ENCODE measurements at places on chromosomes 1 and 21. TPM values are rescaled to one million over a fixed set of nuclear protein-coding genes. Genes with fewer than 3 reads are reported as not detected.

Gene INSRR
- polyA plus RNA-seq = not detected

Gene SMCP
- not detected for polyA plus RNA-seq

Gene MAEL
- 0.05 TPM for polyA plus RNA-seq

Gene MAB21L3
- not detected for polyA plus RNA-seq

Gene CGN
- 0.37 TPM for polyA plus RNA-seq

Gene CD101
- polyA plus RNA-seq = 0.04 TPM

Gene CYP2J2
- 0.06 TPM for polyA plus RNA-seq

Gene S100A8
- not detected for polyA plus RNA-seq

Gene NCF2
- polyA plus RNA-seq = 0.03 TPM

DNA sequence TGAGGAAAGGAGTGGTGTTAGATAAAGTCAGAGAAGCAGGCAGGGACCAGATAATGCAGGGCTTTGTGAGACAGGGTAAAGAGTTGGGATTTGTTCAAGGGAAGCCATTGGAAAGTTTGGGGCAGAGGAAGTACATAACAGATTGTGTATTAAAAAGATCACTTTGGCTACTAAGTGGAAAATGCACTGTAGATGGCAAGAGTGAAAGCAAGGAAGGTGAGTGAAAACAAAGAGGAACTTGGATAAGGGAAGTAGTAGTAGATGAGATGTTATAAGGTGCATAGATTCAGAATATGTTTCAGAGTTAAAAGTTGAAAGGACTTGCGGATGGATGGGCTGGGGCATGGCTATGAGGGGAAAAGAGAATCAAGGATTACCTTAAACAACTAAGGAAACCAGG, 17.4 kb downstream of the MRPL39 start:
- H3K27ac ChIP-seq = no peak overlapping the region
- H3K4me1 ChIP-seq = no peaks in the 10 kb centered on the region

- DNase-seq = no peak
- no peaks in the 10 kb centered on the region for H3K36me3 ChIP-seq
- no peaks in the 10 kb centered on the region for H3K27me3 ChIP-seq
- H3K4me1 ChIP-seq = peaks cover 29% of the 10 kb centered on the region
- H3K4me3 ChIP-seq = no peak overlapping the region
These were observed 295.2 kb downstream of the DISC1 start for GRCh38 chr1:231921646-231922345.

GRCh38 chr1:209720326-209720725, 15.7 kb downstream of the HSD11B1 start:
- no peak for DNase-seq
- no peak overlapping the region for H3K27ac ChIP-seq
- peaks cover 5% of the 10 kb centered on the region for H3K27me3 ChIP-seq
- H3K4me1 ChIP-seq = no peaks in the 10 kb centered on the region
- H3K36me3 ChIP-seq = no peaks in the 10 kb centered on the region

DNA sequence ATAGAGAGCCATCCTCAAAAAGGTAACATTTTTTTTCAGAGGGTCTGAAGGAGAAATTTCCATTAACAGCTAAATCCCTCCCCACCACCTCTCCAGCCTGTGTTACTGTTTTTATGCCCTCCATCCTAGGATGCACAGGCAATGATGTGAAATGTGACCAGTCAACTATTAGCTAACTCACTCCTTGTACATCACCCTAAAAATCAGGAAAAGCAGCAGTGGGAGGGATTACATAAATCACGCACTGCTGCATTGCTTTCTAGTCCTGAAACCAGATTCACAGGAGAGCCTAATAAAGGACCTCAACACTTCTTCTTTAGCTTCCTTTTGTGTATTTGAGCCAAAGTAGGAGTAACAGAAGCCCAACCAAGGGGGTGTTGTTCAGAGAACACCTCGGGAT, 66.3 kb downstream of the LMO4 start:
- H3K27ac ChIP-seq = no peak overlapping the region
- peaks cover 5% of the 10 kb centered on the region for H3K4me1 ChIP-seq
- H3K36me3 ChIP-seq = no peaks in the 10 kb centered on the region
- DNase-seq = no peak

GRCh38 chr1:156896490-156897033, 3.0 kb downstream of the PEAR1 start:
- H3K27ac ChIP-seq = peak overlapping the region; percentile 95
- no peak overlapping the region for H3K4me3 ChIP-seq
- peak; percentile 80 for DNase-seq
- peaks cover 69% of the 10 kb centered on the region for H3K4me1 ChIP-seq
- H3K27me3 ChIP-seq = no peaks in the 10 kb centered on the region

DNA sequence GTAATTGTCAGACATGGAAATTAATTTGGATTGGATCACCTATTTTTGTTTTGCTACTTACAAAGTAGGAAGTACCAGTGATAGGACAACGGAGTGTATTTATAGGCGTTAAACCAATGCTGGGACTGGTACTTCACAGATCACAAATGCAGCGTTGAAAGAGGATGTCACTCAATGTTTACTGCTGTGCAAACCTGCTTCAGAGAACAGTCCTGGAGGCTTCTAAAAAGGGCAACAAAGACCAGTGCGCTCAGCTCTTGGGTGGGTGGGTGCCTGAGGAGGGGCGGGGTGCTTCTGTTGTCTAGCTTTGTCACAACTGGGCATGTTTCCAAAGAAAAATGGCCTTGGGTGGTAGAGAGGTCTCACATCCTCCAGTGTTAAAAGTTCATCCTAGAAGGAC, 2.1 kb downstream of the C1orf21 start:
- no peak overlapping the region for H3K27ac ChIP-seq
- no peak overlapping the region for H3K4me3 ChIP-seq
- no peak for DNase-seq
- H3K36me3 ChIP-seq = no peaks in the 10 kb centered on the region
- H3K4me1 ChIP-seq = peaks cover 15% of the 10 kb centered on the region

GRCh38 chr1:172895050-172895460, 155.7 kb downstream of the TNFSF18 start:
- no peaks in the 10 kb centered on the region for H3K27me3 ChIP-seq
- DNase-seq = peak; percentile 85
- peak overlapping the region; percentile 65 for H3K27ac ChIP-seq

DNA sequence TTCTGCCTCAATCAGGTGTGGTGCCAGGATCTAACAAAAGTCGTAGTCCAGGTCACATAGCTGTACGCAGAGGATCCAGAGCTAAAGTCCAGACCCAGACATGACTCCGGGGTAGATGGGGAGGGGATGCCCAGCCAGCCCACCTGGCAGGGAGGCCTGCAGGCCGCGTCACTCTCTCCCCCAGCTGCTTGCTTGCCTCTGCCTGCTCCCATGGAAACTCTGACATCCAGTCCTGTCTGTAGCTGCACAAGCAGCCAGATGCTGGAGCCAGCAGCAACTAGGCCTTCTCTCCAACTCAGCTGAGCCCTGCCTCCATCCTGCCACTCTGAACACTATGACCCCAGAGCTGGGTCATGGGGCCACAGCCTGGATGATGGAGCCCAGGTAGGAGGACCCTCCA, 8.1 kb downstream of the COL8A2 start:
- no peak overlapping the region for H3K4me3 ChIP-seq
- no peaks in the 10 kb centered on the region for H3K4me1 ChIP-seq
- no peak overlapping the region for H3K27ac ChIP-seq
- no peaks in the 10 kb centered on the region for H3K27me3 ChIP-seq
- no peak for DNase-seq

GRCh38 chr1:56267611-56268010, 311.8 kb downstream of the PLPP3 start:
- DNase-seq = no peak
- no peaks in the 10 kb centered on the region for H3K36me3 ChIP-seq
- H3K4me3 ChIP-seq = no peak overlapping the region
- no peaks in the 10 kb centered on the region for H3K4me1 ChIP-seq
- no peaks in the 10 kb centered on the region for H3K27me3 ChIP-seq

- no peak overlapping the region for H3K27ac ChIP-seq
- H3K4me1 ChIP-seq = no peaks in the 10 kb centered on the region
- DNase-seq = no peak
- no peaks in the 10 kb centered on the region for H3K36me3 ChIP-seq
These were observed 6.2 kb downstream of the ERO1B start for GRCh38 chr1:236275586-236275985.

- no peak overlapping the region for H3K27ac ChIP-seq
- no peak overlapping the region for H3K4me3 ChIP-seq
- no peaks in the 10 kb centered on the region for H3K27me3 ChIP-seq
- H3K36me3 ChIP-seq = no peaks in the 10 kb centered on the region
These were observed 107.2 kb upstream of the MARK1 start for GRCh38 chr1:220420726-220421125.

DNA sequence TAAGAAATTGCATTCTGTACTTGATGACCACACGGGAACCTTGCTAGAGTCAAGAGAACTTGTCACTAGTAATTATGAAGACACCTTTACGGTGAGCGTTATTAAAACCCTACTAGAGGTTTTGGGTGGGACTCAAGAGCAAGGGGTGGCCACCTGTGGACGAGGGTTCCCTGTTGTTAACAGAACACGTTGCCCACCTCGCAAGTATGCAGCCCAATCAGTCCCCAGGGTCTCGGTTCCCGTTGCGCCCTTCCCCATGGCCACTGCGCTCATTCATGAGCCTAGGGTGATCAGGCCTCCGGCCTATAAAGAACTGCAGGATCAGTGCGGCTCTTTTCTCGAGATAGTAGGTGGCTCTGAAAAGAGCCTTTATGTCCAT, 30.2 kb upstream of the RNF187 start:
- H3K4me1 ChIP-seq = peaks cover 18% of the 10 kb centered on the region
- H3K27me3 ChIP-seq = peaks cover 10% of the 10 kb centered on the region
- H3K36me3 ChIP-seq = no peaks in the 10 kb centered on the region
- peak overlapping the region; percentile 71 for H3K4me3 ChIP-seq
- DNase-seq = no peak

DNA sequence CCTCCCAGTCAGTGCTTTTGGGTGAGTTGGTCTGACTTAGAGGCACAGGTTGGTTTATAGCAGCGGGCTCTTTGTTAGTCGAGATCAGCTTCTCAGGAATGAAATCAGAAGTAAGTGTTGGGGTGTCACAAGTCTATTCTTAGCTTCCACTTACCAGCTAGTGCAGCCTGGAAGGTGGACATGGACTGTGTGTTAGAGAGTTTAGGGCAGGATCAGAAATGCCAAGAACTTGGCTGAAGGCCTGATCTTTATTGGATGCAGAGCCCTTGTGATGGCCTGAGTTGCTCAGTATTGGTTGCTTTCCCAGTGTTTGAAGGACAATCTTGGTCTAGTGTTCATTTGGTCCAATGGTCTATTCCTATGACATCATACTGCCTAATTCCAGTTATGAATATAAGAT, 377.0 kb upstream of the USP24 start:
- no peaks in the 10 kb centered on the region for H3K36me3 ChIP-seq
- H3K27me3 ChIP-seq = no peaks in the 10 kb centered on the region
- H3K27ac ChIP-seq = no peak overlapping the region
- H3K4me3 ChIP-seq = no peak overlapping the region
- no peaks in the 10 kb centered on the region for H3K4me1 ChIP-seq

DNA sequence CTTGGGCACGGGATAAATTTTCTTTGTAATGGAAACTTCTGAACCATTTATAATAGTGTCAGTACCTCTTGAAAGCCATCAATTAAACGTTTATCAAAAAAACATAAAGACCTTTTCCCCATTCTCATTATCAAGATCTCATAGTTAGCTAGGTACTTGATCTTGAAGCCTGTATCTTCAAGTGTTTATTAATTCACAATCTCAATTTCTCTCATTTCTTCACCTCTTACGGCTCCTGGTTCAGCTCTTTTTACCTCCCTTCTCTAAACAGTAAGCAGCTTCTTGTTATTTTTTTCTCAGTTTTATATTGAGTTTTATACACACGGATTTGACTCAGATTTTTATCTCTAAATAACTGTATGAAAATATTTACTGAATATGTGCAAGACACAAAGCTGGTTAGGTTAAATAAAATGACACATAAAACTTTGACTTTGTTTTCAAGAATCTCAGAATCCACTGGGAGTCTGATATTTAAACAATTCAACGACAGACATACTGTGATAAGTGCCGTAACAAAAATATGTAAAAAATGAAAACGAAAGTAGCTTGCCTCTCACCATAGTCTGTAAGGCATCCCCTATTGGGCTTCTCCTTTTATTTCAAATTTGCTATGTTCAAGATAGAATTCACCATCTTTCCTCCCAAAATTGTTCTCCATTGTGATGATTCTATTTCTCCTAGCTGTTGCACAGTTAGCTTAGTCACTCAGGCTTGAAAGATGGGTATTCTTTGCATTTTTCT, 411.6 kb upstream of the ZRANB2 start:
- DNase-seq = no peak
- no peaks in the 10 kb centered on the region for H3K27me3 ChIP-seq
- no peak overlapping the region for H3K27ac ChIP-seq
- no peaks in the 10 kb centered on the region for H3K4me1 ChIP-seq
- no peaks in the 10 kb centered on the region for H3K36me3 ChIP-seq

DNA sequence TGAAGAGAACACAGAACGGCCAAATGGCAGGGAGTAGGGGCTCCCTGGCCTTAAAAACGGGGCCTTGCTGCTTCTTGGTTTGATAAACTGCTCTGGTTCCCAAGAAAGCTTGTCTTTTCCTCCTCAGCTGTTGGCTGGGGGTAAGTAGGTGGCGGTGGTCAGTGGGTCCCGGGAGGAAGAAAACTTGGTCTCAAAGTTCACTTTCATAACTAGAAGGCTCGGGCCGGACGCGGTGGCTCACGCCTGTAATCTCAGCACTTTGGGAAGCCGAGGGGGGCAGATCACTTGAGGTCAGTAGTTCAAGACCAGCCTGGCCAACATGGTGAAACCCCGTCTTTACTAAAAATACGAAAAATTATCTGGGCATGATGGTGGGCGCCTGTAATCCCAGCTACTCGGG, 47.3 kb upstream of the CTBS start:
- H3K27me3 ChIP-seq = no peaks in the 10 kb centered on the region

GRCh38 chr1:32127409-32128198, 19.7 kb downstream of the KPNA6 start:
- no peak overlapping the region for H3K4me3 ChIP-seq
- H3K27ac ChIP-seq = no peak overlapping the region
- H3K36me3 ChIP-seq = no peaks in the 10 kb centered on the region

- H3K36me3 ChIP-seq = no peaks in the 10 kb centered on the region
- peaks cover 28% of the 10 kb centered on the region for H3K4me1 ChIP-seq
- H3K27ac ChIP-seq = peak overlapping the region; percentile 71
These were observed 12.6 kb upstream of the ADORA3 start for GRCh38 chr1:111516005-111516535.

GRCh38 chr1:226972931-226973330, 32.8 kb downstream of the COQ8A start:
- no peak overlapping the region for H3K27ac ChIP-seq
- H3K36me3 ChIP-seq = no peaks in the 10 kb centered on the region
- no peak overlapping the region for H3K4me3 ChIP-seq
- DNase-seq = no peak
- no peaks in the 10 kb centered on the region for H3K4me1 ChIP-seq
- no peaks in the 10 kb centered on the region for H3K27me3 ChIP-seq

GRCh38 chr1:77927414-77927813, 39.0 kb downstream of the NEXN start:
- H3K4me1 ChIP-seq = peaks cover 7% of the 10 kb centered on the region
- no peak overlapping the region for H3K4me3 ChIP-seq
- no peaks in the 10 kb centered on the region for H3K36me3 ChIP-seq
- no peak overlapping the region for H3K27ac ChIP-seq

GRCh38 chr21:37737507-37737906, 178.8 kb downstream of the KCNJ6 start:
- H3K4me1 ChIP-seq = no peaks in the 10 kb centered on the region
- no peak for DNase-seq
- H3K27ac ChIP-seq = no peak overlapping the region
- H3K36me3 ChIP-seq = no peaks in the 10 kb centered on the region
- no peak overlapping the region for H3K4me3 ChIP-seq
- H3K27me3 ChIP-seq = peaks cover 16% of the 10 kb centered on the region

GRCh38 chr1:17451731-17452130, 12.3 kb upstream of the RCC2 start:
- H3K36me3 ChIP-seq = no peaks in the 10 kb centered on the region
- H3K27me3 ChIP-seq = peaks cover 3% of the 10 kb centered on the region
- DNase-seq = no peak
- no peak overlapping the region for H3K4me3 ChIP-seq
- H3K27ac ChIP-seq = no peak overlapping the region
- no peaks in the 10 kb centered on the region for H3K4me1 ChIP-seq

GRCh38 chr1:68495532-68495931, 1.4 kb downstream of the DEPDC1 start:
- peak overlapping the region; percentile 99 for H3K4me3 ChIP-seq
- peaks cover 5% of the 10 kb centered on the region for H3K36me3 ChIP-seq
- DNase-seq = peak; percentile 31

Measured in endothelial cell of umbilical vein (primary cell).